Testis (tissue), 5 donors: ENCODE measurements at places on chromosomes 1 and 21.

DNA sequence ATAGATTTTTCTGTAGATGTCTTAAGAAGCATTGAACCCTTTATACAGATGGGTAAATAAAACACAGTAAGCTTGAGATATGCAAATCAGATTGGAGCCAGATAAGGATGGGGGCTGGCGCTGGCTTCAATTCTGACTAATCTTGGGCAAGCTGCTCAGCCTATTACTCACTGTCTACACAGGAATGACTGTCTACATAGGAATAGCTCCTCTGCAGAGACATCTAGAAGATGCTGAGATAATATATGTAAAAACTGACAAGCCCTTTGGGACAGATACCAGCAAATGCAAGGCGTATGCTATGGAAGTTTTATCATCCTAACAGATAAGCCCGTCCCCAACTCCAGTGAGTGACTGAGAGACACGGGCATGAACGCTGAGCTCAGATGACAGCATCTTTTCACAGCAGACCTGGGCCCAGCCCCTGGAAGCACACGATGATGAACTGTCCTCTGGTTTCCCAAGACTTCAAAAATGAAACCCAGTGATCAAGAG is 1.7 kb downstream of the CLDN14 start:
- no peak for DNase-seq

DNA sequence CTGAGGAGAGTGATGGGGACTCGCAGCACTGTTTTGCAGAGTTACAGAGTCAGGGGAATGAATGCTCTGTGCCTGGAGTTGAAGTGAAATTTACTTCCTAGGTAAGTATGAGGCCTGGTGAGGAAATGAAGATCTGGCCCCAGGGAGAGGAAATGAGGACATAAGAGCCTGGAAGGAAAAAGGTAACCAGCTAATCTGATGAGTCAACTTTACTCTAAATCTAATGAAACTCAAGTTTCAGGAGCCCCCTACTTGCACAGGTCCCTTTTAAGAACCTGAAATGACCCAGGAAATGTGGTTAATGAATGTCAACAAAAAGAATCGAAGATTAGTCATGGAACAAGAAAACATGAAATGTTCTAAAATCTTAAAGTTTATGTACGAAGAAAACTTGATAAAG is 599.0 kb downstream of the AGBL4 start:
- DNase-seq, result no peak

GRCh38 chr1:202283379-202283844 is 58.3 kb downstream of the UBE2T start:
- DNase-seq, result no peak

DNA sequence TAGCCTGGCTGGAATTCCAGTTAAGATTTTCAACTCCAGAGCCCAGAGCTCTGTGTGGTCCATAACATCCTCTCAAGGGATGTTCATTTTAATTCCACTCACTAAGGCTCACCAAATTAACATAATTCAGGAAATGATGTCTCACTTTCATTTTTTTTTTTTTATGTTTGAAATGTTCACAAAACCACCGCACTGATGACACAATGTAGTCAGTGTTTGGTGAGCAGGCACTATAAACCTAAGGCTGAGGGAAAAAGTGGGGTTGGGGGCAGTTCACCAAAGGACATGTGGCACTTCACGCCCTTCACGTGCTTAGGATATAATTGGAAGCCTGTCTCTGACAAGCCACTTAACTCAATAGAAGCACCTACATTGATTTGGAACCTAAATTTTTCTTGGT is 177.3 kb upstream of the CAMK1G start:
- no peak for DNase-seq

DNA sequence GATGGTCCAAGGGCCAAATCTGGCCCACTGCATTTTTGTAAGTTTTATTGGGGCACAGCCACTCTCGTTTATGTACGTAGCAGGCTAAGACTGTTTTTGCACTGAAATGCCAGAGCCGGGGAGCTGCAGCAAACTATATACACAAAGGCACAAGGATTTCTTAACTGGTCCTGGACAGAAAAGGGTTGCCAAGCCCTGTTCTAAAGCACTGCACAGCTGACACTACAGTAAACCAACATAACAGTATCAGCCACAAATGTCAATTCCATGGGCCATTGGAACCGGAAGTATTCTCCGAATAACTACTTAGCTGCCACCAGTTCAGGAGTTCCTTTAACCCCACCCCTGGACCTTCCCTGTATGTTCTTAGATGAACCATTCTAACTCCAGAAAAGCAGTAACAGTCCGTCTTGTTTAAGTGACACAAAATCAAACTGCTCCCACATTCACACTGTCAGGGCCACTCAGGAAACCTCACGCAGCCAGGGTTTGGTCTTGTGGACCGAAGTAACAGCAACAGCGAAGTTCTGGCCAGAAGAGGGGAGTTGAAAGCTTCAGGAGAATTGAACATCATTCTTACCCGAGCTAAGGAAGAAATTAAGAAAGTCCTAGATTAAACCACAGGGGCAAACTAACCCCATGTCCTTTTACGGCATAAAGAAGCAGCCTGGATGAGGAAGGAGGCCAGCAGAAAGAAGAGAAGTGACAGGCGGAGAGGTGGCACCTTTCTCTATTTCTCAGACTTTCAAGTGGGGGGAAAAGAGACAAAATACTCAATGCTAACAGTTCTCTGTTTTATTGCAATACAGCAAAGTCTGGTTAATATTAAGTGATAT is 49.2 kb downstream of the COQ8A start:
- DNase-seq, result no peak

- DNase-seq, result no peak
Measured at GRCh38 chr1:166354406-166354805, 187.6 kb upstream of the FAM78B start.

DNA sequence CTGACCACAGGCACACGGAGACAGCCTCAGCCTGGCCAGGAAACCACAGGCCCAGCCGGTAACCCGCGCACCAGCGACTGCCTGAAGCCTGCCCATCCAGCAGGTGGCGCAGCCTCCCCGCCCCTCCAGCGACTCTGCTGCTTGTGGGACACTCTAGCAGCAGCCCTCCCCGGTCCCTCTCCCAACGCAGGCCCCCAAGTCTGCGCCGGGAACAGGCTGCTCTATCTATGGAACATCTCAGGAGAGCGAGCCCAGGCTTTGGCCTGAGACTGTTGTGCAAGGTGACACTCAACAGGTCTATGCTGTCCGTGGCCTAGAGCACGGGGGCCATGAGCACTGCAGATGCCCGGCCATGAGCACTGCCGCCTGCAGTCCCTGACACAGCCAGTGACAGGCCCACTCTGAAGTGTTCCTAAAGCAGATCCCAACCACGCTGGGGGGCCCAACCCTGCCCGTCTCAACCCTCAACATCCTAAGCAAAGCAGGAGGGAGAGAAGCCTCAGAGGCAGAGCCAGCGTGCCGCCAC is 28.4 kb downstream of the WDR4 start:
- DNase-seq, result peak; percentile 43

DNA sequence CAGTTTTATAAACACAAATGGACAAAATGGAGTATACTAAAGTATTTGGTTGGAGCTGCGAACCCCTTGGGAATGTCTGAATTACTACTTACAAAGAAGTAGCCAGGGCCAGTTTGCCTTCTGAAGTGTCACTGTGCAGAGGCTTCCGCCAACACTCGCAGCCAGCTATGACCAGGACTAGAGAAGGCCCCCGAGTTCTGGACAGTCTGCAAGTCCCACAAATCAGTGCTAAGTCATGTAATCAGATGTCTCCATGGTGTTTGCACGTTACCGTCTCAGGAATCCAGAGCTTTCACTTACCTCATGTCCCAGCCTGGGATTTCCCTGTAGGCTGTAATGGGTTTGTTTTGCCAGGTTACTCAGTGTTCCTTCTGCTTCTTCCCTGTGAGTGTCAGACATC is 106.6 kb upstream of the SPAG17 start:
- DNase-seq, result no peak

GRCh38 chr1:208201229-208201628 is 43.0 kb downstream of the PLXNA2 start:
- DNase-seq, result no peak

GRCh38 chr1:215793180-215793579 is 226.1 kb downstream of the KCTD3 start:
- no peak for DNase-seq

DNA sequence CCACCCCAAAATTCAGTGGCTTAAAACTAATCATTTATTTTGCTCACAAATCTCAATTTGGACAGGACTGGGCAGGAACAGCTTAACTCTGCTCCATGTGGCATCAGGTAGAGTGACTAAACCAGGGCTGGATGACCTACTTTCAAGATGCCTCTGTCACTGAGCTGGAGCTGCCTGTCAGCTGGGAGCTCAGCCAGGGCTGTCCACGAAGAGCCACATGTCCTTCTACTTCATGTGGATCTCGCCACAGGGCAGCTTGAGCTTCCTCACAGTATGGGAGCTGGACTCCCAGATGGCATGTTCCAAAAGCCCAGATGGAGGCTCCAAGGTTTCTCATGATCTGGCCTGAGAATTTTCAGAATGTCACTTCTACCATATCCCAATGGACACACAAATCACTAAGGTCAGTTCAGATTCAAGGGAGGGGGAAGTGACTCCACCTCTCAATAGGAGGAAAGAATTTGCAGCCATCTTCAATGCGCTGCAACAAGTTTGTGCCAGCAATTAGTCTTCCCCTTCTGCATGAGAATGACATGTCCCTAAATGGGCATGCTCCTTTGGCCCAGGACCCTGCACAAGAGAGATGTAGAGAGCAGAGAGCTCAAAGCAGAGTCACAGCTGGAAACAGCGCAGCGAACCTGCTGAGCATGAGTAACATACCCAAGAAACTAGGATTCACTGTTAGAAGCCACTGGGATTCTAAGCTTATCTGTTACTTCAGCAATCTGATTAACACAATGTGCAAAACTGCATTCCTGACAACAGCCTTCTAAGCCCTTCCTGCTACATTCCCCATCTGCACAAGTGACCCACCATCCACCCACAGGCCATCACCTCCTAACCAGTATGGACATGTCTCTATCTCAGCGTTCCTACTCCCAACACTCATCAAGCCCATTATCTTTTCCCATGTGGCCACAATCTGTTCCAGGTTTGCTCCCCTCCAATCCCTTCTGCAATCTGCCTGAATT is 17.0 kb downstream of the HLCS start:
- no peak for DNase-seq

GRCh38 chr1:165703648-165704047 is 5.3 kb upstream of the ALDH9A1 start:
- DNase-seq, result no peak

DNA sequence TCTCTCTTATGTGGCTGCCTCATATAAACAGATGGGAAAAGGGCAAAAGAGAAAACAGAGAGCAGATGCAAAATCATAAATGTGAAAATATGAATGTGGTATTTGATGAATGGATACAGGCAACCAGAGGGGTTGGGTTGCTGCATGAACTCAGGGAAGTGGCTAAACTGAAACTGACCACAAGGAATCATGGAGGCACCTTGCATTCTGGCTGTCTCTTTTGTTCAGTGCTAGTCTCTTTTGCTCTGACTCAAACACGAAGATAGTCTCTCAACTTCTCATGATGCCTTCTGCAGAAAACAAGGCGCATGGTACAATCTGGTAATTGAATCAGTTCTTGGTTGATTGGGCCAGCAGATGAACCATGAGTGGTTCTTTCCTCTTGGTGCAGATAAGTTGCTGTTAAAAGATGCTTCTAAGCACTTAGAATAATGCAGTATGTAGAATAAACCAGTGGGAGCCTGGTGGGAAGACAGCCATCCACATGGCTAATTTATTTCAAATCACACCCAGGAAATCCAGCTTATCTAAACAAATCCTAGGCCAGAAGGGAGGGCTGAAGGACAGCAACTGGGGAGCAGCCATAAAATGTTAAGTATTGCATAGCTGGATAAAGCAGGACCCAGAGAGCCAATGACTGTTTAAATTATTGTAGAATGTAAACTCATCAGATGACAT is 64.2 kb downstream of the HLX start:
- DNase-seq, result no peak

DNA sequence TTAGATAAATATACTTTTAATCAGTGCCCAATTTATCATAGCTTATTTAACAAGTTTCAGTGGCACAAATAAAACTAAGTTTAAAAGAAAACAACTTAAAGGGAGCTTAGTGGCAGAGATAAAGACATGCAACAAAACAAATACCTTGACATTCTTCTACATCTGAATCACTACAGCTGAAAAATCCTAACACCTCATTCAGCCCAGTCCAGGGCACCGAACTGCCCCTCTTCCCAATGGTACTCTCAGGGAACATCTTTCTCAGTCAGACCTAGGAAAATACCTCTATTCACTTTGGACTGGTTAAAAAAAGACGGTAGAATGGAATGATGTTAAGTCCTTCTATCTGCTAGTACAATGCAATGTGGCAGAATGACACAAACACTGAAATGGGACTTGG is 8.3 kb downstream of the OTUD7B start:
- DNase-seq, result no peak

- no peak for DNase-seq
Measured at GRCh38 chr1:219439376-219439775, 173.5 kb downstream of the ZC3H11B start.

- no peak for DNase-seq
Measured at GRCh38 chr1:241533326-241534115, 1.3 kb downstream of the KMO start.

DNA sequence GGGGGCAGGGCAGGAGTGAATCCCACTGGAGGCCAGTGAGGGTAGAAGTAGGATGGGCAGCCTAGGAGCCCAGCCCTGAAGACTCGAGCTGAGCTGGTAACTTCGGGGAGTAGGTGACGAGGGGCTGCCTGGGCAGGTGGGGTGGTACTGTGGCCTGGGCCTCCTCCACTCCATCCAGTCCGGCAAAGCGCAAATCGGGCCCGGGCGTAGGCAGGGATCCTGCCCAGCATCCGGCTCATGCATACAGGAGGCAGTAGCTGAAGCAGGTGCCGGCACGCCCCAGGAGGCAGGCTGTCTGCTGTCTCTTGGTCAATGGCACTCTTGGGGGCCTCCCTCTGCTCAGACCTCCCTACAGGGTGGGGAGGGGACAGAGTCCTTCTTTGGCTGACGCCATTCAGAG is 1.3 kb upstream of the TNFRSF25 start:
- no peak for DNase-seq

DNA sequence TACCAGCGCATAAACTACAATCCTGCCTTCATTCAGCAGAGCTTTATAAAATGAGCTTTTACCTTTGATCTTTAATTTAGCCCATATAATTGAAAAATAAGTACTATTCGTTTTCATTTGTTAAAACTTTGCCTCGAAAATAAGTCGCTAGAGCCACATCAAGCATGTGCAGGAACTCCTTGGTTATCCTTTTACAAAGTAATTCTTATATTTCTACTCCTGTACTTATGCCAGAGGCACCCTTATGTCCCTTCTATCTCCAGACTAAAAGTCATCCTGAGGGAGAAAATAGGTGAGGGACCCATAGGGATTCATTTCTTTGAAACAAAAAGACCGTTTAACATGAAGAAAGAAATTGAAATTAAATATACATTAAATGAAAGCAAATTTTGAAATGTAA is 278.2 kb upstream of the C1orf105 start:
- DNase-seq, result no peak
